ENCODE measurements at places on chromosomes 16 and 17.

DNA sequence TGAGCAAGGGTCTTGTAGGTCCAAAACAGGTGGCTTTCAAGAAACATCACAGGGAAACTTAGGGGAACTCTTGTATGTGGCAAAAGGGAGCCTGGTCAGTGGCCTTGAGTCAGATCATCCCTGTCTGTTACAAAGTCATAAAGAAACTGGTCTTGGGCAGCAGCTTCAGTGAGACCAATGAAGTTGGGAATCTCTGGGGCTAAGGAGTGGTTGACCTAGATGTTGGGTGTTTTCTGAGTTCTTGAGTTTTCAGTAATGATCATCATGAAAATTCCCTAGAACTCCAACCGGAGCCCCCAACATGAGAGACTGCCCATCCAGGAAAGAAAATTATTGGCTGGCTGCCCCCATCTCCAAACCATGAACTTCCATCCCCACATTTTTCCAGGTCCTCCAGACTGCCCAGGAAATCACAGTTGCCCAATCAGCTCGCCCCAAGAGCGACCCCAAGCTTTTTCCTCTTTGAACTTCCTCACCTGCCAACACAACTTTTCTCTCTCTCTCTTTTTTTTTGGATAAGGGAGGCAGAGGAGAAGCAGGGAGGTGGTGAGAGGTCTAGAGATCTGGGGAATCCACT lies 3.9 kb downstream of the CCR7 start:
- no peak for DNase-seq

GRCh38 chr17:49629447-49629846 lies 48.5 kb downstream of the SPOP start:
- no peak for DNase-seq

DNA sequence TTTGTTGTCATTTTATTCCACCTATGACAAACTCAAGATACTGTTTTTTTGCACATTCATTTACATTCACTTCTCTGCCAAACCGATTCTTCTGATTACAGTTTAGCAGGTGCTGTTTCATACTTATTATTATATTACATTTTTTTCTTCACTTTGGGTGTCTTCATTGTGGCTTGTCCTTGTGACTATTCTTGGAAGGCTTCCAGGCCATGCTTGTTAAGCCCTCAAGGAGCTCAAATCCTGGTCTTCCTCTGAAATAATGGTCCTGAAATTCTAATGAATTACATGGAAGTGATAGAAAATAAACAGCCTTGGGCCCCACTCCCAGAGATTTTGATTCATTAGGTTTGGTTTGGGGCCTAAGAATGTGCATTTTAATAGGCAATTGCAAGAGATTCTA lies 1.4 kb downstream of the KRTAP2-4 start:
- no peak for DNase-seq

DNA sequence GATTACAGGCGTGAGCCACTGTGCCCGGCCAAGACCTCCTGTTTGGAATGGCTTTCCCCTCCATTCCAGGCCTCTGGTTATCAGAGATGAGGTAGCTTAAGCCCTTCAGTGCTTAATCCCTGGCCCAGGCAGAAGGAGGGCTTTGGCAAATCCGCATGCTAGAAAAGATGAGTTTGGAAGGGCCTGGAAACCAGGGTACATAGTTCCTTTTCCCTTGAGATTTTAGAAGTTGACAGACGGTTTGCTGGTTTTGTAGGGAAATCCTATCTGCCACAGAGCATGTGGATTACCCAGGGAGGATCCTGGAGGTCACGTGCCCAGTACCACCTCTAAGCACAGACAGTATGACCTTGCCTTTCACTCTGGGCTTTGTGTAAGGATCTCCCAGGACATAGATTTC lies 114.7 kb upstream of the CACNG3 start:
- DNase-seq = no peak

DNA sequence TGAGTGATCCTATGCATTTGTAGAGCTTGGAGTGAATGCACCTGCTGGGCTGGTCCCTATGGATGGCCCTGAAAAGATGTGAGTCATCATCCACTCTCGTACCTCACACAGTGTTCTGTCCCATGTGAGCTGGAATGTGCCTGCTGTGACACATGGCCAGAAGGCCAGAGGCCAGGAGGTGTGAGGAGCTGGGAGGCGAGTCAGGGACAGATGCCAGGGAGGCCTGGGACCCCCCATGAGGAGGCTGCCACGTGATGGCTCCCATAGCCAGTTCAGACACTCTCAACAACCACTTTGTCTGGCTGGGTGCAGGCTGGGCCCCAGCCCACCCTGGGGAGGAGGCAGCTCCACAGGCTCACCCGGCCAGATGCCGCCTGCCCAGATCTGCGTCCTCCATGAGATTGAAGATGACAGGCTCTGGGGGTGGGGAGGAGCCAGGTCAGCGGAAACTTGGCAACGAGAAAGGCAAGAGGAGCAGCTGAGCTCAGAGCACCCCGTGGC lies 168.8 kb downstream of the C16orf78 start:
- DNase-seq = peak; percentile 31

DNA sequence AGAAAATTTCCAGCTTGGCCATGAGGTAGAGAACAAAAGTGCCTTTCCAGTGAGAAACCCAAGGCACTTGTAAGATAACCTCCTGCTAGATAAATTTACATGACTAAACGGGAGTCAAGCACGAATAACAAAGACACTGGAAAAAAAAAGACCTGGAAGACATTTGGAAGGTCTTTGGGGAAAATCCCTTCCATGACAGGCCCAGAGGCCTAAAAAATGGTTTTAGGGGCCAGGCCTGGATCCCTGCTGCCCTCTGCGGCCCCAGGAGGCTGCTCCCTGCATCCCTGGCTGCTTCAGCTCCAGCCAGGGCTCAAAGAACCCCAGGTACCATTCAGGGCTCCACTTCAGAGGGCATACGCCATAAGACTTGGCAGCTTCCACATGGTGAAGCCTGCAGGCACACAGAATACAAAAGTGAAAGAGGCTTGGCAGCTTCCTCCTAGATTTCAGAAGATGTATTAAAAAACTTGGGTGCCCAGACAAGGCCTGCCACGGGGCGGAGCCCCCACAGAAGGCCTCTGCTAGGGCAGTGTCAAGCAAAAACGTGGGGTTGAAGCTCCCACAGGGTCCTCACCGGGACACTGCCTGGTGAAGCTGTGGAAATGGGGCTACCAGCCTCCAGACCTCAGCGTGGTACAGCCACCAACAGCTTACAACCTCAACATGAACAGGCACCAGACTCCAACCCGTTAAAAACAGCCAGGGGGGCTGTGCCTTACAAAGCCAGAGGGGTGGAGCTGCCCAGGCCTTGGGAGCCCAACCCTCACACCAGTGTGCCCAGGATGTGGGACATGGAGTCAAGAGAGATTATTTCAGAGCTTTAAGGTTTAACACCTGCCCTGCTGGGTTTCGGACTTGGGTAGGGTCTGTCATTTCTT lies 77.1 kb downstream of the SDK2 start:
- no peak for DNase-seq
